ENCODE measurements at places on chromosomes 4 and X.

- DNase-seq: no peak
These were observed 524.0 kb downstream of the DMD start for GRCh38 chrX:32687379-32687778.

DNA sequence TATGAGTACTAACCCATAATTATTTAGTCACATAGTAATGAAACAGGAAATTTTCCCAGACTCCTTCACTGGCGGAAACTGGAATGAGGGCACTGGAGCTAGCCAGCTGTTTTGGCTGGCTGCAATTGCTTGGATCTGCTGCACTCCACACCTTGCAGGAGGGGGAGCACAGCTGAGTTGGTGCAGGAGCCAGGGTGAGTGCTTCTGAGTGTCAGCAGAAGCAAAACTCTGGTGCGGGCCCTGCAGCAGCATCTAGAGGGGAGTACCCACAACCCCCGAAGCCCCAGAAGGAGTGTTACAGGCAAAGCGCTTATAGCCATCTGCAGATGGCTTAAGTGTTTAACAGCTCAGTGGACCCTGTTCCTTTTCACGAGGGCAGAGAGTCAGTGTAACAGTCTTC lies 96.1 kb downstream of the RPA4 start:
- no peak for DNase-seq

- DNase-seq: no peak
These were observed 147.0 kb downstream of the PDGFC start for GRCh38 chr4:156824451-156825060.

DNA sequence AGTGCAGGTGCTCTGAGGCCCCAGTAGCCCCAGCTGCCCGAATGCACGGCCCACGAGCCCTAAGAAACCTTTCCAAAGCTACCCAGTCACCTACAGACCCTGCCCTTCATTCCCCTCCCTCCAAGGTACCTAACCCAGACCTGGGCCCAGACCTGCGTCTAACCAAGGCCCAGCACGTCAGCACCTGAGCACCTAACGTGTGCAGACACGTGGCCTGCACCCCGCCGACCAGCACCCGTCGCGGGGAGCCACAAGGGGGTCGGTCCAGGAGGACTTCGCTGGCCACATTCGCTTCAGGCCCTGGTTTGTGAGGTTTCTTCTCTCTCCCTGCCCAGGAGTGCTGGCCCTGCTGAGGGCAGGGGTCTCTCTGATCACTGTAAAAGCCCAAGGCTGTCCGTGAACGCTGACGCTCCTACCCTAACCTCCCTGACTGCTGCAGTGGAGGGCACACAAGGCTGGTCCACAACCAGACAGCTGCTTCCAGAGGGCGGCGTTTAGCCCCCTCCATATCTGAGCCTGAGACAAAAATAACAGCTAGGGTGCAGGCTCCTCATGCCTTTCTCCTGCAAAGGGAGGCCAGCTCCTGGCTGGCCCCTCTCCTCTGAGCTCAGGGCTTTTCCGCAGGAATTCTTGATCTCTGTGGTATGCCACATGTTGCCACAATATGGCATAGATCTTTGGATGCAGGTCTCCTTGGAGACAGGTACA lies 31.8 kb downstream of the WDR1 start:
- DNase-seq: no peak

GRCh38 chrX:68807818-68808217 lies 21.0 kb upstream of the EFNB1 start:
- DNase-seq: no peak

- DNase-seq: no peak
These were observed 1047.0 kb upstream of the GRID2 start for GRCh38 chr4:91256751-91257150.

DNA sequence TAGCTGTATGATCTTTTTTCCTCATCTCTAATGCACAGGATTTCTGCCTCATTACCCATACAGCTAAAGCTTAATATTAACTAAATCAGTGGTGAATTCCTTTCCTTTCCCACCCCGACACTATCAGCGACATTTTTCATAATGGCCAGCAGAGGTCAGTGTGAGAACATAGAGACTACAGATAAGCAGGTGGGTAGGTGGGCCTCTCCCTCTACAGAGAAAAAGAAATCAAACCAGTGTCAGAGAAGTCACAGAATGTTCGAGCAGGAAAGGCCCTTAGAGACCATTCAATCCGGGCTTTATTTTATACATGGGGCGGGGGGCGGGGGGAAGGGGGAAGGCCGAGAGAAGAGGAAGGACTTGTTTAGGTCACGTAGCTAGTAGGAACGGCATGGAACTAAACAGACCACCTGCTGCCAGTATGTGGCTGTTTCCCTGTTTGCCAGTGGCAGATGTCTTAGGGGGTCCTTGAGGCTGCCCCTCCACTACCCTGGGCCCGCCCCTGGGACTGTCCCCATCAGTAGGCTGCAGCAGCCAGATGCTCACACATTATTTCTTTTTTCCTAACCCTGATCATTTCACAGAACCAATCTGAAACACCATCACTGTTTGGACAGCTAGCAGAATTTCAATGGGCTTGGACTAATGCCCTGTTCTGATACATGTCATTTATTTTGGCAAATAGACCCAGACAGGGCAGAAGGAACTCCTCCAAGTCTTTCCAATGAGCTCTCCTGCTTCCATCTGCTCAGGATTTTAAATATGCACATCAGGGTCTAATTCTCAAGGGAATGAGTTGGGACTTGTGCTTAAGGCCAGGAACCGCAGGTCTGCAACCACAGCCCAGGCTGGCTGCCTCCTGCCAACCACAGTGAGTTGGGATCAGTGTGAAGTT lies 133.4 kb downstream of the ATG4A start:
- DNase-seq: peak; percentile 46

- DNase-seq: no peak
These were observed 25.4 kb upstream of the VSIG1 start for GRCh38 chrX:108019382-108019875.

DNA sequence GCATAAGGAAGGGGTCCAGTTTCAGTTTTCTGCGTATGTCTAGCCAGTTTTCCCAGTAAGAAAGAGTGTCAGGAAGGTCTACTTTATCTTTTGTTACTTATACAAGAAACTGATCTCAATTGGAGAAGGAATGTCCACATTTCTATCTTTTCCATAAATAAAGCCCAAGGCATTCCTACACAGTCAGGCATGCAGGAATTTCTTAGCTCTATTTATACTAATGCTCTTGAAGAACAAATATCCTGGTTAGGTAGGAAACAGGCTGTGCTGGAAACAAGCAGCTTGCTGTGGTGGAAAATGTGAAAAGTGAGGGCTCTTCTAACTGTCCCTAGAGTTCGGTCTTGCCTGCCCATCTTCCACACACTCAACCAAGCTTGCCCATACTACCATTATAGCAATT lies 37.9 kb upstream of the PITX2 start:
- DNase-seq: no peak

DNA sequence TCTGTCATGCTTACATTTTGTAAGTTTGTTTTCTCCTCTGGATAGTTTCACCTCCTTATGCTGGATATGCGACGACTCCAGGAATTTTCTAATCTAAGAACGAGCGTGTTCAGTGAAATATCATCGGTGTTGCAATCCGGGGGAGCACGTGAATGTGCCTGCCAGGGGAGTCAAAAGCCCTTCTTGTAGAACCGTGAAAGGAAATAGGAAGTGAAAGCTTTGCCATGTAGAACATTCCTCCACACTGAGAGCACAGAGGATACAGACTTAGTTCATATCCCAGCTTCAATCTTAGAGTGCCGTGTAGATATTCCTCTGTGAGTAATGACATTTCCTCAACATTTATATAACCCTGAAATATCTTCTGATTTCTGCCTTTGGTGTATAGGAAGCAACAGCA lies 121.2 kb downstream of the VEGFC start:
- DNase-seq: no peak

All from neuronal stem cell (in vitro differentiated cells).